Endothelial cell of umbilical vein (primary cell): ENCODE measurements at places on chromosomes 1 and 21. TPM values are rescaled to one million over a fixed set of nuclear protein-coding genes. Genes with fewer than 3 reads are reported as not detected.
A peak's percentile ranks its signal among the peaks of the same experiment; 100 is the strongest.

- DNase-seq, result peak; percentile 4
Observed at GRCh38 chr1:54996869-54997710, 1.6 kb upstream of the BSND start.

GRCh38 chr1:12169442-12170135 is 2.8 kb downstream of the TNFRSF1B start:
- DNase-seq, result no peak

DNA sequence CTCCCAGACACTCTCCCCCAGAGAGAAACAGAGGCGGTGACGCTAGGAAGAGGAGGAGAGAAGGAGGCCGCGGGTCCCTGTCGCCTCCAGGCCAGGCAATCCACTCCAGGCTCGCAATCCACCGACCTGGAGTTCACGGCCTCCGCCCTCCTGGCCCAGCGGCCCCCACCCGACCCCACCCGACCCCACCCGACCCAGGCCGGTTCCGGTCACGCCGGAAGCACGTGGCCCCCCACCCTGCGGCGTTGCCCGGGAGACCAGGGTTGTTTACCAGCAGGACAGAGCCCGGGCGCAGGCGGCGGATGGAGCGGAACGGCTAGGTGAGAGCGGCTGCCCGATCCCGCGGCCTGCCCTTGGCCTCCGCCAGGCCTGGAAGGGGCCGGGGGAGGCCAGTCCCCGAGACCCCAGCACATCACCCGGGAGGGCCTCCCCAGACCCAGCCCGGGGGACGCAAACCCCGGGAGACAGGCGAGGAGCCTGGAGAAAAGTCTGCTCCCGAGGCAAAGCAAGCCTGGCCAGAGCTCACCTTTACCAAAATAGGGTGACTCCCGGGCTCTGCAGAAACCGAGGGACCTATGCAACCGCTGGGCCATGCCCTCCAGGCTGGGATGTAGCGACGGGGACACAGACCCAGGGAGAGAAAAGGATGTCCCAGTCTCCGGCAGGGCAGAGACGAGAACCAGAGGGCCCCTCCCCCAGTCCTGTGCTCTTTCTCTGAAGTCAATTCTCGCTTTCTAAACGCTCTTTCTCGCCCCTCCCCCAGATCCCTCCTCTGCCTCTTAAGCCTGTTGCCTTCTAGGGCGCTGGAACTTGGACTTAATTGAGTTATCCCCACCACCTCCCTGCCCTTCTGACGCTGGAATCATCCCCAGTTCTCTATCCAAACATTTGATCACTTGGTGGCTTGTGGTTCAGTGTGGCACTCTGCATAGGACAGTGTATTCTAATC is at the start of the genes PLA2G2C and UBXN10:
PLA2G2C (minus strand) TSS at position 685 of the 949 bp plus-strand sequence. CDS start 9,155 bp downstream, outside the sequence.
UBXN10 (plus strand) TSS at position 263 of the 949 bp plus-strand sequence. CDS start 4,466 bp downstream, outside the sequence.
- no peak for DNase-seq

DNA sequence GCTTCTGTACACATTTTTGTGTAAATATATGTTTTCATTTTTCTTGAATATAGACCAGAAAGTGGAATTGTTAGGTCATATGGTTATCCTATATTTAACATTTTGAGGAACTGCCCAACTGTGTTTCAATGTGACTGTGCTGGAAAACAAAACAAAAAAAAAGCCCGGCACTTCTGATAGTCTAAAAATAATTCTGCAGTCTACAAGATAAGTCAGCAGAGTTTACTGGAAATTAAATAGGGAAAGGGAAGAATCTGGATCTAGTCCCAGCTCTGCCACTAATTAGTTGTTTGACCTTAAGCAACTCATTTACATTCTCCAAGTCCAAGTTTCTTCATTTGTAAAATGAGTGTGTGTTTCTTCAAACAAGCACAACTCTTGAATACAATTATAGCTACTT is 869.1 kb upstream of the B3GALT2 start:
- DNase-seq, result no peak

GRCh38 chr1:241579434-241579833 is 47.3 kb downstream of the KMO start:
- no peak for DNase-seq

The RBP7 gene
- not detected in 2 replicates for total RNA-seq

DNA sequence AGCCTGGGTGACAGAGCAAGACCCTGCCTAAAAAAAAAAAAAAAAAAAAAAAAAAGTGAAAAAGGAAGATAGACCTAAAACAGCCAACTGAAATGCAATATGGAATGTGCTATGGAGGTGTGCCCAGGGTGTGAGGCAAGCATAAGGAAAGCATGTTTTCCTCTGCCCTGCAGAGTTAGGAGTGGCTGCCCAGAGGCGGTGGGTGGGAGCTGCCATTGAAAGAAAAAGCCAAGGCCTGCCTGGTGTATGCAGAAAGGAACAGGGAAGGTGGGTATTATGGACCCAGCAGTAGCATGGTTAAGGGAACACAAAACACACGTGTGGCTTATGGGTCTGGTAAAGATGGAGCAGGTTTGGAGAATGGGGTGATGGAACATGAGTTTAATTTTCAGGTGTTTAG is 8.9 kb downstream of the CD244 start:
- DNase-seq, result no peak

The GREM2 gene
- not detected in 2 replicates for total RNA-seq

The GPR37L1 gene
- not detected in 2 replicates for total RNA-seq
